ENCODE measurements at places on chromosomes 6 and 20. TPM values are rescaled to one million over a fixed set of nuclear protein-coding genes. Genes with fewer than 3 reads are reported as not detected.

DNA sequence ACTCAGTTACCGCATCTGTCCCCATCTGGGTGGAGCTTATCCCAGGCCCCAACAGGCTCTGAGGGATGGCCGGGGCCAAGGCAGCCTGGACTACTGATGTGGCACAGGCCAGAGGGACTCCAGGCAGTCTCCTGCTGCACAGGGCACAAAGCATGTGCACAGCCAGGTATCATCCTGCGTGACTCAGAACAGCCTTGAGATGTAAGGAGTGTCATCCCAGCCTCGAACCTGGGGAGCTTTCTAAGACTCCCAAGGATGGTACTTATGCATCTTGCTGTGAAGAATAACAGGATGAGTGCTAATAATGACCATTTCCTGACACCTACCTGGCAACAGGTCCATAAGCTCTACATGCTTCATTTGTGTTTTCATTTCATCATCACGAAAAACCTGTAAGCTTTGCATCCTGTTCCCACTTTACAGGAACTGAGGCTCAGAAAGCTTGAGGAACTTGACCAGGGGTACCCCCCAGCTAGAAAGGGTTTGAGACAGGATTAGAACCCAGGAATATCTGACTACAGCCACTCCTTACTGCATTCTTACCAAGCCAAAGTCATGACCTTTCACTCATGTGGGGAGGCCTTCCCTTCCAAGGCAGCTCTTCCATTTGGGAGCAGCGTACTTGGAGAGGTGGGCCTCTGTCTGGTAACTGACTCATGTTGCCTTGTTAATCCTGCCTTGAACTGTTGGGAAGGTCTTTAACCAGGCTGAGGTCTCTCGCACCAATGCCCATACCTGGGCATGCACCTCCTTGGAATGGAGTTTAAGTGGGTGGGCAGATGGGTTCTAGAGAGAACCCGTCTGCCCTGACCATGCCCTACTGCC is 1.9 kb downstream of the TRIB3 start:
- DNase-seq, result no peak

SEMG1 gene
- total RNA-seq, result not detected

GRCh38 chr20:54704032-54704635 is 228.7 kb downstream of the DOK5 start:
- DNase-seq, result no peak

GRCh38 chr20:20547221-20547875 is 165.1 kb downstream of the RALGAPA2 start:
- no peak for DNase-seq

GRCh38 chr20:9179867-9180266 is 111.0 kb downstream of the PLCB4 start:
- DNase-seq, result no peak

STMN3 gene
- 6.6 TPM for total RNA-seq

- DNase-seq, result no peak
Observed at GRCh38 chr6:20319520-20320357, 81.9 kb upstream of the E2F3 start.

FABP7 gene
- 3.4 TPM for total RNA-seq

LRP11 gene
- 11.9 TPM for total RNA-seq

DNA sequence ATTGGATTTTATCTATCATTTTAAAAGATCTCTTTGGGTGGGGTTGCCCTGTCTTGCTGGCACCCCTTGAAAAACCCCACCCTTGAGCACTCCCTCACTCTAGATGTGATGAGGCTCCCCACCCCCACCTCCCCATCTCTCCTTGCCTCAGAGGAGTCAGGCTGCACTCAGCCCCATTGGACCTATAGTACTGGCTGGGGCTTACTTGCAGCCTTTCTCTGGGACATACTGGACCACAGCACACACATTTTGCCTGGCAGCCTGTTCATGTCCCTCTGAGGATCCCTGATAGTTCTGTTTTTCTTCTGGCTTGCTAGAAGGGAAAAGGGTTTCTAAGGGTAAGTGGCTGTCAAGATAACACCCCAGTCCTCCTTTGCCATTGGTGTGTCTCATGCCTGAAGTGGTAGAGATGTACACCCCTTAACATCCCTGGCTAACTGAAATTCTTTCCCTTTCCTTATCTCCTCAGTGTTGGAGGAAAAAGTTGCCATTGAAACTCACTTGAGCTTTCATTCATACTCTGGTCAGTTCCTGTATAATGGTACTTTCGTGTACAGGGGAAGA is 553.4 kb upstream of the CITED2 start:
- DNase-seq, result peak; percentile 91

DNA sequence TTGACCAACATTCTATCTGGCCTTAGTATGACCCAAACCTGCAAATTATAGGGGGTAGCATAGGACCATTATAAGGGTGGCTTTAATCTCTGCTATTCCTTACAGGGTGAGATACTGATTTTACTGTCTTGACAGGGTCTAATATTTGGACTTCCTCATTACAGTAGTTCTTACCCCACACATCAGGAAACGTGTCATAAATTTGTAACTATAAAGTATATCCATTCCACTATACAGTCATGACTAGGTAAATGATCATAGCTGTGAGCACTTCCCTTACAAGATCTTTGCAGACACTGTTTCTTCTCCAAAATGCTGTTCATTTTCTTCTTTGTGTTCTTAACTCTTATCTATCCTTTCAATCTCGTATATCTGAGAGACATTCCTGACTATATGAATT is 518.7 kb upstream of the RNF217 start:
- DNase-seq, result no peak

CST1 gene
- total RNA-seq, result 0.39 TPM

DNA sequence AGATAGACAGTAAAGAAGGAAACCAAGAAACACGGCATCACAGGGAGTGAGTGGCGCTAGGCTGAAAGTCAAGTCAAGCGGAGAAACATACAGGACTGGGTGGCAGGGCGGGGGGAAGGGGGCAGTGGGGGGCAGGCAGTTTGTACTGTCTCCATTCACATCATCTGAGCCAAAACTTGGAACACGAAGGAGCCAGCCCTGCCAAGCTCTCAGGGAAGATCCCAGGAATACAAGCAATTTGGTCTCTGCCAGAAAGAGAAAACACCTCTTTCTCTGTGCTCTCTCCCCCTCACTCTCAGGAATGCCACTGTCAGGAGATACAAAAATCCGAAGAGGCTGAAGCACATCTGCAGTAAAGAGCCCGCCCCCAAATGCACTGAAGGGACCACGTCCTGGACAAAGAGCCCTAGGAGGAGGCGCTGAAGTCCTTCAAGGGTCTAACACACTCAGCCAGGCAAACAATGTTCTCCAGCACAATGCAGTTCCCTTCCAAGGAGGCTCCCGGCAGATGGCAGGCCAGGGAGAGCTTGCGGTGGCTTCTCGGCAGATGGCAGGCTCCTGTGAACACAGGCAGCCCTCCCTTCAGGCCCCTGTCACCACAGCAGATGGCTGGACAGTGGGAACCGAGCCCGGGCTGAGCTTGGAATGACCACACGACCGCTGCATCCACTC is 90.0 kb downstream of the ATP9A start:
- peak; percentile 22 for DNase-seq

DNA sequence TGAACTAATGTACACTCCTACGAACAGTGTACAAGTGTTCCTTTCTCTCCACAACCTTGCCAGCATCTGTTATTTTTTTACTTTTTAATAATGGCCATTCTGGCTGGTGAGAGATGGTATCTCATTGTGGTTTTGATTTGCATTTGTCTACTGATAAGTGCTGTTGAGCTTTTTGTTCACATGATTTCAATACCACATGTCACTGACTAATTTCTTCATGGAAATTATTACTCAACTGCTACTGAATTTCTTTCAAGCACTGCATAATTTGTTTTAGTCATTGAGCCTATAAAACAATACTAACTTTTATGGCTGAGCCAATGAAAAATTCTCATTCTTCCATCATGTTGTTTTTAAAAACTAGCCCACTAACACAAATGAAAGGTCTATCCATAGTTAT is 115.4 kb downstream of the FRK start:
- DNase-seq, result peak; percentile 75

GRCh38 chr20:6100246-6100645 is 22.6 kb downstream of the FERMT1 start:
- DNase-seq, result no peak

DNA sequence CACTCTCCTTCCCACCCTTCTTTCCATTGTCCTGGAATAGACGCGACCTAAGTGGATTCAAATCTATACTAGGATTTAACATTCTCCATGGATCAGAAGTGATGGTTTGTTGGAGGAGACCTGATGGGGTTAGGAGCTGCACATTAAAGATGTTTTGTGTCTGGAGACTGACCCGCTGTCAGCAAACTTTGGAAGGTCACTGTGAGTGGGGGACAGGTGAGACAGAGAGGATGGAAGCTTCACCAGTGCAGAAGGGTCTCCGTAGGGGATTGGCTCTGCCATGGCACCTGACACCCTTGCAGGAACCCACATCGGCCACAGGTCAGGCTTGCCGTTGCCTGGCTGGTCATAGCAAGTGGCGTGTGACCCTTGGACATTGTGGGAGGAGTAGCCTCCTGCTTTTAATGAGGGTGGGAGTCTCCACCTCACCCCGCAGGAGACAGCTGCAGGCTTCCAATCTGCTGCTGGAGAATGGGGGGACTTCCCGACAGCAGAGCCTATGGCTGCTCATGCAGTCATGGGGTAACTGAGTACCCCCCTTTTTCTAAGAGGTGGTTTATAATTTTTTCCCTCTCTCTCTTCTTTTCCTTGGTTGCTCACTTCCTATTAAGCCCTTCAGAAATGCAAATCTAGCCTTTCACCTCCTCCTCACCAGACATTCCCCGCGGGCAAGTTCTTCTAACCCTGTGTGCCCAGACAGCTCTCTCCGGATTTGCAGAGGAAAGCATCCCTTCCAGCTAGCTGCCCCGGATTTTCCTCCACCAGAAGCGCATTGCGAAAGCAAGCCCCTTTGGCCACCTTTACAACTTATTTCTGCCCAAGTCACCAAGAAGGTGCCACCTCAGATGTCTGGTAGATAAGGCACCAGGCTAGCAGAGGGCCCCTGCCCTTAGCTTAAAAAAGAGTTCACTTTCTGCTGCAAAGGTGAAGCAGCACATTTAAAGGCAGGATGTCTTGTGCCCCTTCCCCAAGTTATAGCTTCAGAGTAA is 53.5 kb downstream of the DACT2 start:
- no peak for DNase-seq

GRCh38 chr6:104526376-104526775 is 333.3 kb downstream of the HACE1 start:
- DNase-seq, result peak; percentile 59

DNA sequence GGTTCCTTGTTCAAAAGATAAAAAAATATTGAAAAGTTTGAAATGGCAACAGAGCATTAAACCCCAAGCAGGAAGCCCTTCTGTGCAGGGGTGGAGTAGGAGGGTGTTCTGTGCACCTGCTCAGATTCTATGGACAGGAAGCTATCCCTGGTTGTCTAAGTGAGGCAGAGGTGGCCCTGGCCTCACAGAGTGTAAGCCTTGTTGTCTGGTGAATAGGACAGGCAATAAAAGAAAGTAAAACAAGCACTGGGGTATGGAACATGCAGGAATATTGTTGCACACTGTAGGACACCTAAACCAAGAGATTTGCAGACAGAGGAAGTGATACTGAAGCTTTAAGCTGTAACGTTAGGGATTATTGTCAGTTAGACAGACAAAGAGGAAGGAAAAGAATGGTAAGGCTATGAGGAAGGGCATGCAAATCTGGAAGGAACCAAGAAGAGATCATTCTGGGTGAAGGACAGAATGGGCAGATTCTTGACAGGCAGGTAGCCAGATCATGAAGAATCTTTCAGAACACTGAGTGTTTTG is 66.8 kb downstream of the TBC1D7 start:
- no peak for DNase-seq

NKAPL gene
- not detected for total RNA-seq

MYBL2 gene
- 30.6 TPM for total RNA-seq

DNA sequence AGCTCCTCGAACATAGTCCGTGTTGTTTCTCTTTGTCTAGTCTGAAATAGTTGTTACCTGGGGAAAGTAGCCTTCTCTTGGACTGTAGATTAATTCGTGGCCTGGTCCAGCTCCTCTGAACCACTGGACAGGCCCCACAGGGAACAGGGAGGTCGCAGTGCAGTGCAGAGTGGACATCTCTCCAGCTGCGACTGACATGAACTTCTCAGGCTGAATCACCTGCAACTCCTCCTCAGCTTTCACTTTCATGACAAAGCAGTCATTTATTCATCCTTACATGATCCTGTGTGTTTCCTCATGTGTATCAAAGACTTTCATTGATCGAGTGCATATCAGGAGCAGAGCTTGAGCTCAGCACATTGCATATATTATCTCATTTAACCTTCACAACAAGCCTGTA is 19.1 kb upstream of the SIRPG start:
- no peak for DNase-seq

MYT1 gene
- 0.39 TPM for total RNA-seq

DNA sequence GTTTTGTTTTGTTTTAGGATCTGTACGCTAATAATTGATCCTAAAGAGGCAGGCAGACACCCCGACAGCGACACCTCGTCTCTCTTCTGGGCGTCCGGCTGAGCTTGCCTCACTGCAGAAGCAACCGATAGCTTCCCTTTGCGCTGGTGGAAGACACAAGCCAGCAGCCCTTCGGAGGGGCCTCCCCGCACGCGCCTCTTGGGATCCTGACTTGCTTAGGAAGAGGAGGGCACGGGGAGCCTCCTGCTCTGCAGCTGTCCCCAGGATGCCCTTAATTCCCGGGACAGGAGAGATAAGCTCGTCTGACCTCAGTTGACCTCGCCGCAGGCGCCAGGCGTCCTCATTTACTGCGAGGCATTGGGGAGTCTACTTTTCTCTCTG is 94.0 kb downstream of the CD83 start:
- peak; percentile 80 for DNase-seq

- peak; percentile 41 for DNase-seq
Observed at GRCh38 chr6:36917541-36918193, 31.9 kb downstream of the C6orf89 start.

STMND1 gene
- not detected for total RNA-seq

DNA sequence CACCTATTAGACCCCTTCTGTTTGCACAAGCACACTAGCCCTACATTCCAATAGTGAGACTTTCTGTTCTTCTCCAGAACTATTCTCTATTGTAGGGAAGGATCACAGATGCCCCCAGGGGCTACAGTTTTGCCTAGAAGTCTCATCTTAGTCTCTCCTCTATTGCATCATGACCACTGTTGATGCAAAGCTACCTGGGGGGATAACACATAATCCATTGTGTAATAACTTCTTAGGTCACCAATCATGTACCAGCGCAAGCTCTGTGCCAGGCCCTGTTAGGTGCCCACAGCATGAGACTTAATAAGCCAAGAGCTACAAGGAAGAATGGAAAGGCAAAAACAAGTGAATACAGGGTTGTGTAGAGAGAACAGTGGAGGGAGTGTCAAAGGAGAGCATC is 98.1 kb upstream of the TNFAIP3 start:
- DNase-seq, result no peak

RNF182 gene
- total RNA-seq, result 1.3 TPM

GRCh38 chr6:20640181-20640580 is 105.9 kb downstream of the CDKAL1 start:
- no peak for DNase-seq

- DNase-seq, result no peak
Observed at GRCh38 chr6:70370496-70370895, 42.8 kb upstream of the FAM135A start.

- no peak for DNase-seq
Observed at GRCh38 chr6:43887906-43888683, 118.1 kb downstream of the VEGFA start.

GRCh38 chr6:32215617-32216016 is 8.2 kb downstream of the NOTCH4 start:
- no peak for DNase-seq

SLC13A3 gene
- 2.5 TPM for total RNA-seq

GRCh38 chr6:157717340-157717748 is 105.7 kb upstream of the SNX9 start:
- no peak for DNase-seq

HIVEP2 gene
- 18.0 TPM for total RNA-seq

- DNase-seq, result no peak
Observed at GRCh38 chr6:36515844-36516243, 31.4 kb downstream of the STK38 start.

ADGB gene
- not detected for total RNA-seq
